ENCODE measurements at places on chromosomes 3 and 15.

DNA sequence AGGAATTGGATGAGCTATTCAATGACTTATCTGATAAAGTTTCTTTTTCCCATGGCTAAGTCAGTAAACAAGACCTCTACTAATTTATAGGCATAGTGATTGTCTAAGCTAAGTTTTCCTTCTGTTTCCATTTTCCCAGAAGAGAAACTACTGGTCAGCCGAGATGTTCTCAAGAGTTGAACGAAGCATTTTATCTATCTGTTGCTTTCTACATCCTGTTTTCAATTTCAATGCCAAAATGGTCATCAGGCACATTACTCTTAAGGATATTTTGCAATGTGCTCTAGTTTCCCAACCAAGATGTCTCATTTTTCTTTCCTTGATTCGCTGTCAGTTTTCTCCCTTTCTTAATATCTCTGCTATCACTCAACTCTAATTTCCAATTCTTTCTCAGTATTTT, 228.7 kb downstream of the MBNL1 start:
- DNase-seq, result no peak

GRCh38 chr3:18223571-18223970, 201.6 kb downstream of the SATB1 start:
- DNase-seq, result no peak

DNA sequence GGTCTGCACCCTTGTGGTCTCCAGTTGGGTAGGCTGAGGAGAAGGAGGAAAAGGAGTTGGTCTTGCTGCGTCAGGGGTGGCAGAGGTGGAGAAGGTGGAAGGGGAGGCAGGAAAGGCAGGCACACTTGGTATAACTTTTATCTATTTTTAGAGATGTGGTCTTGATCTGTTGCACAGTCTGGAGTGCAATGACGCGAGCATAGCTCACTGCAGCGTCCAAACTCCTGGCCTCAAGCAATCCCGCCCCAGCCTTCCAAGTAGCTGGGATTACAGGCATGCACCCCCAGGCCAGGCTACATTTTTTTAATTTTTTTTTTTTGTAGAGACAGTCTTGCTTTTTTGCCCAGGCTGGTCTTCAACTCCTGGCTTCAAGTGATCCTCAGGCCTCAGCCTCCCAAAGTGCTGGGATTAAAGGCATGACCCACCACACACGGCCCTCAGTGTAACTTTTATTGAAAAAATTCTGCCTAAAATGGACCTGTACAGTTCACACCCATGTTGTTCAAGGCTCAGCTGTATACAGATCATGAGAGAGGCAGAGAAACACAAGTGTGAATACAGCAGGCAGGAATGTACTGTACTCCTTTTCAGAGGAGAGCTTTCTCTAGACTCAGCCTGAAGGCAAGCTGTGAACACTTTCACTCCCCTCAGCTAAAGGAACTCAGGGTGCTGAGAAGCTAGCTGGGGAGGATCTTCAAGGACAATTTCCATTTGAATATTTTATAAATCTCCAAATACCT, 2.1 kb upstream of the RHOV start:
- no peak for DNase-seq

DNA sequence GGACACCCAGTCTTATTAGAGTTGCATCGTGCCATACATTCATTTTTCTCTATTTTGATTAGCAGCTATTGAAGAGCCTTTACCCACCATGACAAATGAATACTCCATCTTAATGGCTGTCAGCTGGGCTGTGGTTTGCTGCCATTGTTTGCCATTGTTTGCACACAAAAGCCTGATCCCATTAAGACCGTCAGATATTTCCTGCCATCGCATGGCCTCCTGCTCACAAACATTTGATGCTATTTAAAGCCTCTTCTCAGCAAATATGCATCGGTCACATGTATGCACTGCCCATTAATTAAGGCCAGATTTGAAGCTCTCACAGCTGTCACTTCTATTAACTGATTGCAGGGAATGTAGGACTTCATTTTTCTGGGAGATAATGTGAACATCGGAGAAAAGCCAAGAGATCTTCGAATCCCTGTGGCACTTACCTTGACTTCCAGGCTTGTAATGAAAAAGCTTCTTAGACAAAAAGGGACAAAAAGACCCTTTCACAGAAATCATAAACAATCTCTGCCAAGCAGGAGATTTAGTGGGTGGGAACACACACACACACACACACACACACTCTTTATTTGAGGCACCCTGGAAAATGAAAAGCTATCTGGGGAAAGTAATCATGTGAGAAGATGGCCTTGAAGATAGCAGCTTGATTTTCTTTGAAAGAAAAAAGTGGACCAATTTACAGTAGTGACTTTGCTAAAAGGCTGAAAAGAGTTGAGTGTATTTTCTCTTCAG, 175.4 kb upstream of the NR2E3 start:
- no peak for DNase-seq

- no peak for DNase-seq
Measured at GRCh38 chr3:149792452-149793270, at the start of gene ANKUB1. ANKUB1 (minus strand) TSS chr3:149792554; CDS start chr3:149792366, 188 bp downstream.

GRCh38 chr3:159455741-159456181, 532.9 kb upstream of the IL12A start:
- no peak for DNase-seq
